ENCODE measurements at places on chromosomes 6 and 20.

GRCh38 chr20:3621111-3621510 lies 42.1 kb downstream of the GFRA4 start:
- DNase-seq: no peak

GRCh38 chr6:8325743-8326142 lies 109.6 kb downstream of the SLC35B3 start:
- DNase-seq: no peak

GRCh38 chr20:5119143-5119434 lies 669 bp downstream of the PCNA start:
- DNase-seq: no peak

- no peak for DNase-seq
Measured at GRCh38 chr6:47817749-47818148, 35.9 kb downstream of the OPN5 start.

DNA sequence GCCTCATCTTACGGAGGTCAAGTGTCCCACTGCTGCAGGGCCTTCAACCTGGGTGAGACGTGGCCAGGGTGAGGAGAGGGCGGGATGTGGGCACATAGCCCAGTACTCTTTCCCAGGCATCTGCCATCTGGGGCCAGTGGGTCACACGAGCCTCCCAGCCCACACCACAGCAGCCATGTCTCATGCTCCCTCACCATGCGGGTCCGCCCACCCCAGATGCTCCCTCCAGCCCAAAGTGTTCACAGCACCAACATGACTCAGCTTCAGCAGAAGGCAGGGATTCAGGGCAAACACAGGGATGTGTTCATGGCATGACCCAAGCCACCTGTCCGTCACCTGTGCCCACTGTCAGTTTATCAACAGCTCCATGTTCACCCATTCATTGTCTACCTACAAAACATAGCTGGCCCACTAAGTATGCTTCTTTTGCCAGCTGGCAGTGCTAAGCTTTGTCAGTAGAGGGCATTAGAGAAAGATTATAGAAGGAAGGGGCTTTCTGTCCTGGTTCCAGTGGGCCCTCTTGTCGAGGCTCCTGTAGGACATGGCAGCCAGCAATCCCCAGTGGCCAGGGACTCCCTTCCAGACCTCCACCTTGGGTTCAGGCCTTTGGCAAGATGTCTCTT lies 109.2 kb downstream of the FOXF2 start:
- no peak for DNase-seq

GRCh38 chr6:163123098-163123497 lies 291.4 kb upstream of the QKI start:
- no peak for DNase-seq

- DNase-seq: no peak
Measured at GRCh38 chr20:50691573-50692551, 520 bp upstream of the RIPOR3 start.

GRCh38 chr20:20713244-20713765 lies 861 bp upstream of the RALGAPA2 start:
- no peak for DNase-seq

GRCh38 chr6:37125774-37126492 lies 44.0 kb upstream of the PIM1 start:
- no peak for DNase-seq

DNA sequence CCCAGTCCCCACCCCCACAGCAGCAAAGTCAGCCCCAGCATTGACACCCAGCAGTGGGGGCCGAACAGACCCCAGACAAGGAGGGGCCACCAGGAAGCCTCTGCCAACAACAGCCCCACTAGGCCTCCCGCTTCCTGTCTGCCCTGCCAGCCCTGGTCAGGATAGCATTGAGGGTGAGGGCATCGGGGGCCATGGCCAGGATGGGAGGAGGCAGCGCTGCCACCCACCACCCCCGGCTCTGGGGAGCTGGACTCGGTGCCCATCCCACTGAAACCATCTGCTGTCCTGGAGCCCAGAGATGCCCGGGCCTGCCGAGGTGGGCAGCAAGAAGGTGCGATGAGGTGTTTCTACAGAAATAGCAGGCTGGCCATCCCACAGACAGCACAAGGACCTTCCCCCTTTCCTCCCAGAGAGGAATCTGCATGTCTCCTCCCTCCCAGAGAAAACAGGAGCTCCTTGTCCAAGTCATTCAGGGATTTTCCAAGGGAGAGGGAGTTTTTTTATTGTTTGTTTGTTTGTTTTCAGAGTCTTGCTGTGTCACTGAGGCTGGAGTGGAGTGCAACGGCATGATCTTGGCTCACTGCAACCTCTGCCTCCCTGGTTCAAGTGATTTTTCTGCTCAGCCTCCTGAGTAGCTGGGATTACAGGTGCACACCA lies 62.1 kb upstream of the BHLHE23 start:
- DNase-seq: no peak

GRCh38 chr6:94278146-94278545 lies 858.8 kb upstream of the EPHA7 start:
- no peak for DNase-seq

DNA sequence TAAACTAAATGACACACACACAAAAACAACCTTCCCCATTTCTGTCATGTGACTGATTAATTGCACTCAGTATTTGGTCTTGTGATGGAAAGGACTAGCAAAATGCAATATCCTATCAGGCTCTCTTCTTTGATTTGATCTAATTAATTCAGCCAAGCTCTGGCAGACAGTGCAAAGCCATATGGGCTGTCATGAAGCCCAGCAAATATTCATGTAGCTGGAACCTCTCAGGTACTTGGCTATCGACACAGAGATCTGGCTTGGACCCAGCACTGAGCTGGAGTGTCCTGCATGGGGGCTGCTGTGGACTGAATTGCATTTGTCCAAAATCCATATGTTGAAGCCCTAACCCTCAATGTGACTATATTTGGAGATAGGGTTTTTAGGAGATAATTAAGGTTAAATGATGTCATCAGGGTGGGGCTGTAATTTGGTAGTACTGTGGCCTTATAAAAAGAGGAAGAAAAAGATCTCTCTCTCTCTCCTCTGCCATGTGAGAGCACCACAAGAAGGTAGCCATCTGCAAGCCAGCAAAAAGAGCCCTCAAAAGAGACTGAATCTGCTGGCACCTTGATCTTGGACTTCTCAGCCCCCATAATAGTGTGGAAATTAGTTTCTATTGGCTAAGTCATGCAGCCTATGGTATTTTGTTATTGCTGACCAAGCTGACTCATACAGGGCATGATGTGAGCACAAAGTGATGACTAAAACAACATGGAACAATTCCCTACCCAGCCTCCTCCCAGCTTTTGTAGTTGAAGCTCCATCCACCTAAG lies 77.1 kb downstream of the STMND1 start:
- DNase-seq: no peak

GRCh38 chr20:41166201-41167117 lies 29.1 kb downstream of the PLCG1 start:
- DNase-seq: no peak

GRCh38 chr6:18209539-18210197 lies 54.4 kb downstream of the KDM1B start:
- no peak for DNase-seq

- no peak for DNase-seq
Measured at GRCh38 chr6:32472781-32473375, 33.2 kb downstream of the HLA-DRA start.

DNA sequence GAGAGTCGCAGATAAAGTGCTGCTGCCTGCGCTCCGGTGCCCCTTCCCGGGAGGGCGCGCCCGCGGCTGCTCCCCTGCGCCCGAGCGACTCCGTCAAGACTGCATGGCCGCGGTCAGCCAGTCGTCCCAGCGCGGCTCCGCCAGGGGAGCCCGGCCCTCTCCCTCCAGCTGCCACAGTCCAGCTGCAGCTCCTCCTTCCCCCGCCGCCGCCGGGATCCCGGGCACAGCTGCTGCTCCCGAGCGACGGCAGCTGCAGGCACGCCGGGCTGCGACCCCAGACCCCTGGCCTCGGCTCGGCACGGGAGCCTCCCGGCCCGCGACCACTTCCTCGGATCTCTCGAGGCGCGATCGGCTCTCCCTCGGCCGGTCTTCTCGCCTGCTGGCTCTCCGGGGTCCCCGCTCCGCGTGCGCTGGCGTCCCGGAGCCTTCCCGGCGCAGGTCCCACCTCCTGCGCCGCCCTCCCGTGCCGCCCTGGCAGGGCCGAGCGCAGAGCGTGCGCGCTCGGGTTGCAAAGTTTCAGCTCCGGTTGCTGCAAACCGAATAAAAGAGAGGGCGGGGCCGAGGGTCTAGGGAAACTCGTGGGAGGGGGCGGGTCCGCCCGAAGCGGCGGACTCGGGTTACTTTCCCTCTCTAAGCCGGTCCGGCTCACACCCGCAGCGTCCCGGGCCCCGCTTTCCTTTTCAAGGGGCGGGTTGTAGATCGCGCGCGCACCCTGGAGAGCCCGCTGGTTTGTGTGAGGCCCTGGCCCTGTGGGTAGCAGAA lies at the start of gene CNKSR3:
Gene CNKSR3, minus strand, starts transcription at position 542 of the 762 bp plus-strand sequence. CDS start 571 bp downstream, outside the sequence.
- no peak for DNase-seq

- DNase-seq: no peak
Measured at GRCh38 chr20:13085275-13085674, 76.5 kb downstream of the SPTLC3 start.

DNA sequence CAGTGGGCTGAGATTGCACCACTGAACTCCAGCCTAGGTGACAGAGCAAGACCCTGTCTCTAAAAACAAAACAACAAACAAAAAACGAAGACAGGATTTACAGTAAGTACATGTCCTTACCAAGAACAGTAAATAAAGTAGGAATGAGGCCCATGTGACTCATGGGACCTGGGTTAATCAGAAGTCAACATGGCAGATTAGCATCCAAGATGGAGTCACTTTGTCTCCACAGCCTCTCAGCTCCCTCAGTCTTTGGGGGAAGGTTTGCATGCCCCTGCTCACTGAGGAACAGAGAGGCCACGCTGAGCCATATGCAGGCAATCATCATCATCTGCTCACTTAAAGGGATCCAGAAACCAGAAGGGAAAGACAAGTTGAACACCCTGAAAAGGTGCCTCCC lies 7.8 kb upstream of the MUC22 start:
- no peak for DNase-seq

GRCh38 chr6:137689377-137689776 lies 177.7 kb upstream of the TNFAIP3 start:
- DNase-seq: no peak

DNA sequence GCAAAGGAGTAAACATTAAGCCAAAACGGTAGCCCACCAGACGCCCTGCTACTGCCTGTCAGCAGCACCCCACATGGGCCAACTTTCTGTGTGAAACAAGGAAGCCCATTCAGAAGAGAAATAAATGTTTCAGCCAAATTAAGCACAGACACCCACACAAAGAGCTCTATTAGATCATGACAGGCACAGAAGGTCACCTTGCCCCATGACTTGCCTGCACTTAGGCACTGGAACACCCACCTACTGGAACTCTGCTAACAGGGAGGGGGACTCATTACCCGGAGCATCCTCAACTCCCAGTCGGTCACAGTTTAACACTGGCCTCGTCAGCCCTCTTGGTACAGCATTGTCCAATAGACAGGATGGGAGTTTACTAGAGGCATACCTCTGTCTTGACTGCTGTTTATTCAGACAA lies 31.8 kb downstream of the GFOD1 start:
- no peak for DNase-seq

- DNase-seq: no peak
Measured at GRCh38 chr20:42549496-42549895, 640.2 kb downstream of the PTPRT start.

- no peak for DNase-seq
Measured at GRCh38 chr20:63153254-63154221, 62.4 kb downstream of the YTHDF1 start.

DNA sequence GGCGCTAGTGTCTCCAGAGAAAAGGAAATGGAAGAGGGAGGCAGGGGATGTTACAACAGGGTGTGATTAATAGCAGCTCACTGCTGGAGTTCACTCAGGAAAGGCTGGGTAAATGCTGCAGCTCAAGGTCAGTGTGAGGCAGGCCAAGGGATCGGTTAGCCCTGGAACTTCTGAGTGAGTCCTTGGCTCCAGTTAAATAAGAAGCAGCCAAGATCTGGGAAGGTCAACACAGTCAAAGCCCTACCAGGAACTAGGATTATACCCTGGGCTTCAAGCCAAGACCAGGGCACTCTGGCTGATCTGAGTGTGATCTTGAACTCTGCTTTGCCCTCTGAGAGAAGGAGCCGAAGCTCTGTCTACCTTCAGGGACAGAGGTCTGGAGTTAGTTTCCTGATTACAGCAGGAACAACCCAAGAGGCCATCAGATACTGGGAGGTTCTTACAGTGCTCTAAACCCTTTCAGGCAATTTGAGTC lies 44.3 kb downstream of the TPD52L1 start:
- no peak for DNase-seq

DNA sequence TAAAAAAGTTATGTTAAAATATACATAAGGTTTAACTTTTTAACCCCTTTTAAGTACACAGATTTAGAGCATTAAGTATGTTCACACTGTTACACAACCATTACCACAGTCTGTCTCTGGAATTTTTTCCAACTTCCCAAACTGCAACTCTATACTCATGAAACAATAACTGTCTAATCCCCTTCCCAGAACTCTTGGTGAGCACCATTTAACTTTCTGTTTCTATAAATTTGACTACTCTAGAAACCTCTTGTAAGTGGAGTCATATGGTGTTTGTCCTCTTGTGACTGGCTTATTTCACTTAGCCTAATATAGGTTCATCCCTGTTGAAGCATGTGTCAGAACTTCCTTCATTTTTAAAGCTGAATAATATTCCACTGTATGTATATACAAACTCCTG lies 98.1 kb downstream of the MAP3K7 start:
- no peak for DNase-seq

DNA sequence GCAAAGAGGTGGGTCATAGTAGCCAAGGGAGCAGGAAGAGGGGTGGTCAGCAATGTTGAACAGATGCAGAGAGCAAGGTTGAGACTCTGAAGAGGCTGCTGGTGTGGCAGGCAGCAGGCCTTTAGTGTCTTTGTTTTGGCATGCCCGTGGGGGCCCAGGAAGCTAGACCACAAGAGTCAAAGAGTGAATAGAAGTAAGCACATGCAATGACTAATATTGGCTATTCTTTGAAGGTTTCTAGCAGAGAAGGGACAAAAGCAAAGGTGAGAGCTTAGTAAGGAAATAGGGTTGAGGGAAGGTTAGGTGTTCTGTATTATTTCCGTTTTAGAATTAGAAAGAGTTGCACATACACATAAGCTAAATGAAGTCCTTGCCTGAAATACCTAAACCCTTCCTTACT lies 18.8 kb downstream of the TDRD6 start:
- no peak for DNase-seq

GRCh38 chr6:22003287-22003686 lies 293.5 kb downstream of the PRL start:
- DNase-seq: no peak

- DNase-seq: no peak
Measured at GRCh38 chr6:123169774-123170095, 173.7 kb downstream of the CLVS2 start.

DNA sequence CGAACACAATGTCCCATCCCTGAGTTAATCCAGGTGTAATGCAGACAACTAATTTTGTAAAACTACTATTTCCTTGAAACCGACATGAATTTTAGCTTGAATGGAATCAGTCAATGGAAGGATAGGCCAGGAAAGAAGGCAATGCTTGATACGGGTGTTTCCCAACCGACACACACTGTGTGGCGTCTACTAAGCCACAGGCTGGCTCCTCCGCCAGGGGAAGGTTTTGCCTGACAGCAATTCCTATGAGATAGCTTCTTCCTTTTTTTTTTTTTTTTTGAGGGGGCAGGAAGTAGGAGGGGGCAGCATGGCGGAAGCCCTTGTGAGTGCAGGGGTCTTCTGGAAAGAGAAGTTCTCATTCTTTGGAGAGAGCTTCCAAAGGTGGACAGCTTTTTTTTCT lies 12.0 kb upstream of the LAMA4 start:
- DNase-seq: no peak

All from esophagus squamous epithelium (tissue), 5 donors.